ENCODE measurements at places on chromosomes 5 and 9.

DNA sequence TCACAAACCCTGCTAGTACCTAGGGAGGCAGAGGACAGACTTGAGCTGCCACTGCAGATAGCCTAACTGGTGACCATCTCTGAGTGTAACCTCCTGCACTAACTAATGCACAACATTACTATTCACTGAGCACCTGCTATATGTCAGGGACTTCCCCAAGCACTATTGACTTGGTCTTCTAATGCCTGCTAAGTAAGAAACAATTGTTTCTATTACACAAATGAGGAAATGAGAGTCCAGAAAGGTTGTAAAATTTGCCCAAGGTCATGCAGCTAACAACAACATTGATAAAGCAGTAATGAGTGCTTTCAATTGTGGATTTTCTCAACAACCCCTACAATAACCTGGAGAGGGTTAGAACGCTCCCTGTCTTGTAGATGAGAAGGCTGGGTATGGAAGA is 183.7 kb downstream of the ZNF462 start:
- DNase-seq, result no peak

DNA sequence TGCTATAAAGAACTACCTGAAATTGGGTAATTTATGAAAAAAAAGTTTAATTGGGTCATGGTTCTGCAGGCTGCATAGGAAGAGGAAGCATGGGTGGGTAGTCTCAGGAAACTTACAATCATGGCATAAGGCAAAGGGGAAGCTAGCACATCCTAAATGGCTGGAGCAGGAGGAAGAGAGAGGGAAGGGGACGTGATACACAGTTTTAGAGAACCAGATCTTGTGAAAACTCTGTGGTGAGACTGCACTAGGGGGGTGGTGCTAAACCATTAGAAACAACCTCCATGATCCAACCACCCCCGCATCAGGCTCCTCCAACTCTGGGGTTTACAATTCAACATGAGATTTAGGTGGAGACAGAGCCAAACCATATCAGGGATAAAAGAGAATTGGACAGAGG is 624.2 kb downstream of the PRR16 start:
- DNase-seq, result no peak

DNA sequence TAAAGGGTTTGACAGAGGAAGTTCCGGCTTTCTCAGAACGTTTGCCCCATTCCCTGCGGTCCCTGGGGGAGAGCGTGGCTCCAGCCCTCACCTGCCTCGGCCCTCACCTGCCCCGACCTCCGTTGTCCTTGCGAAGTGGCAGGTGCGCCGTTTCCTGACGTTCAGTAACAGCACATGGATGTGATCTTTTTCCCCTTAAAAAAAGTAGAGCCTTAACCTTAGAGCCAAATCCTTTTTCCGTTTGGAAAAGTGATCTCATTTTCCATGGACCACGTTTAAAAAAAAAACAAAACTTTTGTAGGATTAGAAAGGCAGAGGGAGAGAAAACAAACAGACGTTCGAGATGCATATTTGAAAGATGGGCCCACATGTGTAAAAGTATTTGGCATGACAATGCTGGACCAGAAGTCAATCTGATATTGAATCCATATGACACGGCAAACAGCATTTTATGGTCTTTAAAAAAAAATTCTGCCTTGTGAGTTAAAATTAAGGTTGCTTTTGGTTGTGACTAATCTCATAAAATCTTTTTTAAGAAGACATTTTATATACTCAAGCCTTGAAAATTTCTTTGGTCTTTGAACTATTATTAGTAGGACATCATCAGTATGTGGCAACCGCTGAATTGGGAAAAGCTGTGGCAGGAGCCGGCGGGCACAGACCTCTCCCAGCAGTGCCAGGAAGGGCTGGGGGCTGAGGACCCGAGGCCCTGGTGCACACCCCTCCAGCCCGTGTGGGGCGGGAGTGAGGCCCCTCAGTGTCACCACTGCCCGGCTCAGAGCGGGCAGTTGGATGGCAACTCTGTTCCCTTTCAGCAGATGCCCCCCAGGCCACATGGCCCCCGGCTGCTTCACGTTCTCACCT is 42.5 kb upstream of the EXOC3 start:
- DNase-seq, result no peak

- no peak for DNase-seq
These were observed 372 bp downstream of the EDF1 start for GRCh38 chr9:136865768-136866103.

DNA sequence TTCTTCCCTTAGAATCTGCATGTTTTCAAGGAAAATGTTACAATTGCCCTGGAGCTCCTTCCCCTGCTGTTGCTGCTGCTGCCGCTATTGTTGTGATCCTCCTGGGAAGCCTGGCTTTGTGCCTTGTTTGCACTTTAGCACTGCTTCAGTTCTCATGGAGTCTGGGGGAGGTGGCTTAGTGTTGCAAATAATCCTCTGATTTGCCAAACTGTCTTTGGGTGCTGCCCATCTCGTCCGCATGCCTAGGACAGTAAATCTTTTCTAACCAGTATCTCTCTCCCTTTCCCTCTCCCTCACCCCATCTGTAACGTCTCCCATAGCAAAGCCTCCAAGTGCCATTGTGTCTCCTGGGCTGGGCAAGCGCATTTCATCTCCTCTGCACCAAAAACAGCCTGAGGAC is 30.3 kb downstream of the FAM240B start:
- DNase-seq, result peak; percentile 87

- DNase-seq, result no peak
These were observed 339.9 kb downstream of the ADGRV1 start for GRCh38 chr5:90898326-90899013.

GRCh38 chr5:4627131-4627530 is 513.0 kb upstream of the ADAMTS16 start:
- DNase-seq, result no peak
